ENCODE measurements at places on chromosomes 4 and X.

GRCh38 chr4:109978704-109979454, 66.2 kb downstream of the EGF start:
- no peak overlapping the region for H3K27ac ChIP-seq
- H3K4me3 ChIP-seq: no peak overlapping the region
- no peaks in the 10 kb centered on the region for H3K36me3 ChIP-seq
- no peak for DNase-seq
- H3K27me3 ChIP-seq: peaks cover 38% of the 10 kb centered on the region
- no peaks in the 10 kb centered on the region for H3K4me1 ChIP-seq

GRCh38 chrX:139758809-139759208, 50.8 kb upstream of the MCF2 start:
- no peak overlapping the region for H3K27ac ChIP-seq
- no peaks in the 10 kb centered on the region for H3K27me3 ChIP-seq
- DNase-seq: no peak
- peaks cover 15% of the 10 kb centered on the region for H3K4me1 ChIP-seq
- H3K36me3 ChIP-seq: peaks cover 31% of the 10 kb centered on the region
- H3K4me3 ChIP-seq: no peak overlapping the region

DNA sequence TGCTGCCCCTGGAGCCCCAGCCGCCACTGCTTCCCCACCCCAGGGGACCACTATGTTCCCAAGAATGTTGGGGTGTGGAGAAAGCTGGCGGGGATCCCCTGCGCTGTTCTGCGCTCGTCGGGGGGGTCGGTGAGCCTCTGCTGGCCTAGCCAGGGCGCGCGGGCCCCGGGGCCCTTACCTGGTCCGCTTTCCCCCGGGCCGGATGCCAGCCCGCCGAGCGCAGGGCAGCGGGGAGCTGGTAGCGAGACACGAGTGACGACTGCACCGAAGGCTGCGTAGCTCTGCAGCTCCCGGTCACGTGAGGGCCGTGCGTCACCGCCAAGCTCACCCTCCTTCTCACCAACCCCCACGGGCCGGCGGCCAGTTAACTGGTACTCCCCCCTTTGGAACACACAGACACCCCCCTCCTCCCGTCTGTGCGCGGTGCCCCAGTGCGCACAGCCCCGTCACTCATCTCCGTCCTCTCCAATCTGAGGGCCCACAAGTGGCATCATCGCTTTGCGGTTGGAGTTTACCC, at the start of gene BEX1:
BEX1 (minus strand) TSS at position 254 of the 517 bp plus-strand sequence. CDS start 897 bp downstream, outside the sequence.
- no peak within 1 kb of the TSS for H3K4me3 ChIP-seq
- H3K27ac ChIP-seq: no peak within 1 kb of the TSS
- no peak for DNase-seq

DNA sequence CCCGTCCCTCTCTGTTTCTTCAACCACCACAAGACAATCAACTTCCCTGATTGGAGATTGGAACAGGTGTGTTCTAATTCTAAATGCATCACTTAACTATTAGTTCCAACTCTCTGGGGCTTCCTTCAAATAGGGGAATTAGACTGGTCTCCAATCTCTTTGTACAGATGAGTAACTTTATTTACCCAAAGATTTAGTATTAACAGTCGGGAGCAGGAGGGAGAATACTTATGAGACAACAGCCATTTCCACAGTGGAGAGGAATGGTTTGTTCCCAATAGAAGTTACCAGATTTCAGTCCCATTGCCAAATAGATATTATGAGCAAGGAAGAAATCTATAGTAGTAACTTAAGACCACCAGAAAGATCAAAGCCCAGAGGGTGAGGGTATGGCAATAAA, 46.2 kb downstream of the CASK start:
- no peaks in the 10 kb centered on the region for H3K36me3 ChIP-seq
- H3K4me1 ChIP-seq: peaks cover 4% of the 10 kb centered on the region

GRCh38 chr4:8340781-8341241, 71.3 kb downstream of the HTRA3 start:
- no peaks in the 10 kb centered on the region for H3K4me1 ChIP-seq
- H3K27ac ChIP-seq: no peak overlapping the region
- no peak for DNase-seq
- H3K36me3 ChIP-seq: no peaks in the 10 kb centered on the region
- H3K4me3 ChIP-seq: no peak overlapping the region

DNA sequence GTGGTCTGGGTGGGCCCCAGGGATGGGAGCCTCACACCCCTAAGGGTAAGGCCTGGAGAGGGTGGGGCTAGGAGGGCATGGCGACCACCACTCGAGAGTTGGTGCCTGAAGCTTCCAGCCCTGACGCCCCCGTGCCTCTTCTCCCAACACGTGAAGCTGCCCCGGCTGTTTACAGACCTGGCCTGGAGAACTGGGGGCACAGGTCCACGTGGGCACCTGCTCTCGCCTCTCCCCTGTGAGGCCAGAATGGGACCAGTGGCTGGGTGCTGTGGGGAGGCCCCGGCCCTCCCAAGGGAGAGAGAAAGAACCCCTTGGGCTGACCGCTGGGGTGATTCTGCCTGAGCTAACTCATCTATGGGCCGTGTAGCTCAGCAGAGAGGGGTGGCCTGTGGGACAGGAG, 15.5 kb downstream of the NAT8L start:
- H3K36me3 ChIP-seq: no peaks in the 10 kb centered on the region
- H3K27me3 ChIP-seq: no peaks in the 10 kb centered on the region
- no peaks in the 10 kb centered on the region for H3K4me1 ChIP-seq
- no peak for DNase-seq

DNA sequence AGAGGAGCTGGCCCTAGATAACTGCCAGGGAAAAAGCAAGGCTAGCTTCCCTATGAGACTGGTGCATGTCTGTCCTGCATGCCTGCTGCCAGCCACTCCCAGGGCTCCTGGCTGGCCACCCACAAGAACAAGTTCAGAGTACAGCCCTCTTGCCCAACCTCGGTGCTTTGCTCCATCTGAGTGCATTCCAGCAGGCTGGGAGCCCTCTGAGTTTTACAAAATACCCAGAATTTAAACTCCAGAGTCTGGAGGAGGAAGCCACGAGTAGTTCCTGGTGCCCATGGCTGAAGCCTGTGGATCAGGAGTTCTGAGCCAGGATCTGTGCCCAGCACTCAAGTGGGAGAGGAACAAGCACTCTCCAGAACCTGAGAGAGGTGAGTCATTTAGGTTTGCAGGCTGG, 111.6 kb downstream of the MAGEE2 start:
- no peak overlapping the region for H3K27ac ChIP-seq
- DNase-seq: no peak
- H3K4me3 ChIP-seq: no peak overlapping the region
- no peaks in the 10 kb centered on the region for H3K4me1 ChIP-seq

DNA sequence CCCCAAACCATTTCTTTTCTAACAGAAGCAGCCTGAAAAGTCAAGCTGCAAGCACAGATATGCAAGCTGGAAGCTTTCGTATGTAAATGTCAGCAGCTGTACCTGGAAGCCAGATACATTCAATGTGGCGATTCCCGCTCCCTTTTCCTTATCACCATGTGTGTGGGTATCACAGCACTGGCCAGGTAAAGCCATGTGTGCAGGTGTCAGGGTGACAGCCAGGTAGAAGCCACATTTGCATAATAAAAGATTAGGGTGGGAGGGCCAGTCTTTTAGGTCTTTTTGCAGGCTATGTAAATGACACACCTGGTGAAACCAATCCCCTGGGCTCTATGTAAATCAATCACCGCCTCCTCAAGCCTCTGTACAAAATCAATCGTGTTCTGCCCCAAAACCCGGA, 50.1 kb downstream of the RXFP1 start:
- H3K4me1 ChIP-seq: no peaks in the 10 kb centered on the region
- no peaks in the 10 kb centered on the region for H3K27me3 ChIP-seq
- no peak for DNase-seq
- no peak overlapping the region for H3K27ac ChIP-seq

- no peak overlapping the region for H3K27ac ChIP-seq
- peaks cover 56% of the 10 kb centered on the region for H3K27me3 ChIP-seq
- H3K4me1 ChIP-seq: peaks cover 38% of the 10 kb centered on the region
- DNase-seq: no peak
- H3K4me3 ChIP-seq: no peak overlapping the region
Observed at GRCh38 chr4:153151535-153152455, 52.4 kb upstream of the TRIM2 start.

DNA sequence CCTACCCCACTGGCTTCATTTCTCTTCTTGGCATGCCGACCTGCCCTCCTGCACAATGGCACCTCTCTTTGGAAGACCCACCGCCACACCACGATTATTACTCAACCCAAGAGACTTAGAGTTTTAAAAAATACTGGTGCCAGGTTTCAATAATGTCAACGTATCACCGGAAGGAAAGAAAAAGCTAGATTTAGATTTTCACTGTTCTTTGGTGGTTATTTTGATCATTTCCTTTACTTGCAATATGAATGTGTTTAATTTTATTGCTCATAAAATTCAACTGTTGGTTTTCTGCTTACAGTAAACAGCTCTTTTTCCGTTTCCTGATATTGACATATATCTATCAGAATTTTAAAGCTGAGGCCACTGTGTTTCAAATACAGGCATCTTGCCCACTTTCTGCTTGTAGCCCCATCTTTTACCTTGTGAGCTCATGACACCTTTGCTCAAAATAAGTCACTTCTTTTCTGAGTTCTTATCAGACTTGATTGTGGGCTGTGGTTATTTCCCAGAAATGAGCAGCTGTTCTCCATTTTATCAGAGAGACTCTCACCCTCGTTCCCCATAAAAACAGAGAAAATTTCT, 439.1 kb downstream of the INPP4B start:
- H3K36me3 ChIP-seq: peaks cover 10% of the 10 kb centered on the region
- H3K27ac ChIP-seq: peak overlapping the region; percentile 99
- H3K27me3 ChIP-seq: no peaks in the 10 kb centered on the region
- H3K4me3 ChIP-seq: peak overlapping the region; percentile 96

- H3K36me3 ChIP-seq: no peaks in the 10 kb centered on the region
- DNase-seq: no peak
- H3K4me1 ChIP-seq: no peaks in the 10 kb centered on the region
- H3K27me3 ChIP-seq: no peaks in the 10 kb centered on the region
- H3K27ac ChIP-seq: no peak overlapping the region
Observed at GRCh38 chr4:27066591-27066990, 205.9 kb downstream of the STIM2 start.

GRCh38 chr4:9762823-9763475, 18.5 kb upstream of the DRD5 start:
- H3K36me3 ChIP-seq: no peaks in the 10 kb centered on the region
- H3K4me1 ChIP-seq: no peaks in the 10 kb centered on the region
- peak; percentile 40 for DNase-seq
- H3K4me3 ChIP-seq: no peak overlapping the region
- H3K27ac ChIP-seq: no peak overlapping the region

DNA sequence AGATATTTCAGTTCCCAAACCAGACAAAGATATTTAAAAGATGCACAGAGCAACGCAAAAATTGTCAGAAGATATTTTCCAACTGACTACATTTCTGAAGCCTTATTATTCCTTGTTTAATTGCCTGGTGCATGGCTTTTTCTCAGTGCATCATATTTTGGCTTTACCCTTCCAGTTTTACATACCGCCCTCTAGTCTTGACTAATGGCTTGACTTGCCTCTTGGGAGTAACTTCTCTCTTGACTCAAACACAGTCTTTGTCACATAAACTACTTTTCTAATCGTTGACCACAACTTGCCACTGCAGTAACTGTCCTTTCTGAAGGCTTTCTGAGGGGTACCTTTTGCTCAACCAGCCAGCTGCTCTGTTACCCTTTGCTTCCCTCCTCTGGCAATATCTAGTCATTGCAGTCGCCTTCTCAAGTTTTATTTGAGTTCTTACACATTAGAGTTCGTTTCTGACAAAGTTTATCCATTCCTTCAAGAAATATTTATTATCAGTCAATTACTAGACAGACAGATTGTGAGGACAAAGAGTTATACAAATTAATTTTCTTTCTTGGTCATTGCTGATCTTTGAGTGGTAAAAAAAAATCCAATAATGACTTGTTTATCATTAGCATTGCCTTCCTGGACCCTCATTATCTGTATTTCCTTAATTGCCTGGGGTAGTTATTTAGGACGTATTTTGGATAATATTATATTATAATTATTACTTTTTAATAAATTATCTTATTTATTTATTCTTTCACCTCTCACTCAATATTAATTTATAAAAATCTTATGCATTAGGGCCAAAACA, 506.9 kb upstream of the PCDH10 start:
- H3K27me3 ChIP-seq: no peaks in the 10 kb centered on the region
- no peaks in the 10 kb centered on the region for H3K4me1 ChIP-seq
- DNase-seq: no peak
- H3K36me3 ChIP-seq: no peaks in the 10 kb centered on the region

DNA sequence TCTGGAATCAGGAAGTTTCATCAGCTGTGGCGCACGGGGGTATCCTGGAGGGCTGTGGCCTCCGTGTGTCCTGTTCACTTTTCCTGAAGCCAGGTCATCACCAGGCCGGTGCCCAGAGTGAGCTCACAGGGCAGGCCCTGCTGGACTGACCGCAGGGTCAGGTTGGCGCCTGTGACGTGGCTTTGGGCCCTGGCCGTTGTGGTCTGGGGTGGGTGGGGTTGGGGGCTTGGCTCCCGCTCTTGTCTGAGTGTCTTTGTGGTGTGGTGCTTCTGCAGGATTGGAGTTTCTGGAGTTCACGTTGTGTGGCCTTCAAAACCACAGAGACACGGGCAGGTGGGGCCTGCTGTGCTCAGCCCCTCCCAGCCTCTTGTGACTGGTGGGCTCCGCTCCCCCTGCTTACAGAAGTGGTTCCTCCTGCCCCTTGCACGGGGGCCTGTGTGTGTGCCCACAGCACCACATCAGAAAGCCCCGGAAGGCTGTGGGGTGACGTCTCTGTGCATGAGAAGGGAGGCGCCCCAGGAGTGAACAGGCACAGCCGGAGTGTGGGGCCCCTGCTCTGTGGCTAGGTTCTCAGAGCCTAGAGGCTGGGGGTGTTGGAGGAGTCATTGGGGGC, 9.5 kb downstream of the RGS12 start:
- H3K27me3 ChIP-seq: peaks cover 28% of the 10 kb centered on the region
- H3K36me3 ChIP-seq: no peaks in the 10 kb centered on the region
- H3K27ac ChIP-seq: no peak overlapping the region
- peak; percentile 66 for DNase-seq

DNA sequence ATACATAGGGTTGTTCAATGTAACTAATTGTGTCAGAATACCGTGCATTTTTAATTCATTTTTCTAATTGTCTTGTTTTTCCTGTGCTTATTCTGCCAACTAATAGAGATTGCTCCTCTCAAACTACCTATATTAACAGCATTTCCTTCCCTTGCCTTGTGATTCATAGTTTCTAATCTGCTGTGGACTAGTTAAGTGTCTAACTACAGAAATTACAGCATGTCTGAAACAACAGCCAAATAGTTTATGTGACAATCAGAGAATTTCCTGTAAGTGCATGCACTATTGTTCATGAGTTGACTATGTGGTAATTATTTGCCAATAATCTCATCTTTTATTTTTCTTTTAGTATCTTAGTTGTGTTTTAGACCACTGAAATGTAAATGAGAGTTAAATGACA, 4.1 kb upstream of the SEC24B start:
- no peak overlapping the region for H3K4me3 ChIP-seq
- peak overlapping the region; percentile 28 for H3K27ac ChIP-seq
- peaks cover 23% of the 10 kb centered on the region for H3K4me1 ChIP-seq
- H3K27me3 ChIP-seq: no peaks in the 10 kb centered on the region

- no peak overlapping the region for H3K4me3 ChIP-seq
- H3K4me1 ChIP-seq: no peaks in the 10 kb centered on the region
- no peaks in the 10 kb centered on the region for H3K36me3 ChIP-seq
- H3K27ac ChIP-seq: no peak overlapping the region
Observed at GRCh38 chr4:114495471-114495928, 103.1 kb upstream of the UGT8 start.
